ENCODE measurements at places on chromosomes 2 and 18.

GRCh38 chr2:44804406-44805265 lies 136.9 kb upstream of the SIX3 start:
- no peak overlapping the region for H3K4me3 ChIP-seq
- H3K27ac ChIP-seq = no peak overlapping the region
- no peak for DNase-seq
- peaks cover 7% of the 10 kb centered on the region for H3K4me1 ChIP-seq
- H3K27me3 ChIP-seq = peaks cover 44% of the 10 kb centered on the region

GRCh38 chr2:84999553-84999955 lies 28.6 kb downstream of the KCMF1 start:
- no peak overlapping the region for H3K27ac ChIP-seq
- H3K4me3 ChIP-seq = no peak overlapping the region
- H3K36me3 ChIP-seq = no peaks in the 10 kb centered on the region
- no peaks in the 10 kb centered on the region for H3K27me3 ChIP-seq
- peaks cover 55% of the 10 kb centered on the region for H3K4me1 ChIP-seq

DNA sequence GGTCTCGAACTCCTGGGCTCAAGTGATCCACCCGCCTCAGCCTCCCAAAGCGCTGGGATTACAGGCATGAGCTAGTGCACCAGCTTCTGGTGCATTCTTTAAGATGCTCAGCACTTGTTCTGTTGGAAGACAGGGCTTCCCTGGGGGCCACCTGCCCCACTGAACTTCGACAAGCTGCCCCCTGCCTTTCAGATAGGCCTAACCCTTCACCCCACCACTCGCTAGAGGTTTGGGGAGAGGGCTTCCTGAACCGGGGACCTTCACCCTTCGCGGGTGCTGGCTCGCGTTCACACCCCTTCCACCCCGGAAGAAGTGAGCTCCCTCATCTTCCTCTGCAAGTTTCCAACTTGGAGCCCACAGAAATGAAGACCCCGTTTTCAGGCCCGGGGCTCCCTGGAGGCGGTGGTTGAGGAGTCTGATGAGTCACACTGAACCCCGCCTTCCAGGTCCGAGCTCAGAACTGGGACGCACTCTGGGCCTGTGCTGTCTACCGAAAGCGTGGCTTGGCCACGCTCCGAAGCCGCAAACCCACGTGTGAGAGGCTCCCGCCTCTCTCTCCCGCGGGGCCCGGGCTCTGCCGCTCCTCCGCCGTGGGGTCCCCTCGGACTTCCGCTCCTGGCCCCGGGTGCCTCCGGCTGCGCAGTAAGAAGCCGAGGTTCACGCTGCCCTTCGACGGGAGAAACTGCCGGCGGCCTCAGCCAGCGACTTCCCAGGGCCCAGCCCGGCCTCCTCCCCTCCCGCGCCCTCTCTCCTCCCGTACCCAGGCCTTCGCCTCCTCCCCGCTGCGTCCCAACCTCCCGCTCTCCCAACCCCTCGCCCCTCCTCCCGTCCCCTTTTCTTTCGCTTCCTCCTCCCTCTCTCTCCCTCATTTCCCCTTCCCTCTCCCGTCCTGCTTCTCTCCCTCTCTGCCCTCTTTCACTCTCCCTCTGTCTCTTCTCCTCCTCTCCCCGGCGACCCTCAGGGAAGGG lies 47.5 kb upstream of the SP3 start:
- H3K27me3 ChIP-seq = peaks cover 3% of the 10 kb centered on the region
- no peak overlapping the region for H3K4me3 ChIP-seq
- no peaks in the 10 kb centered on the region for H3K36me3 ChIP-seq
- peaks cover 5% of the 10 kb centered on the region for H3K4me1 ChIP-seq
- DNase-seq = peak; percentile 27
- H3K27ac ChIP-seq = no peak overlapping the region

DNA sequence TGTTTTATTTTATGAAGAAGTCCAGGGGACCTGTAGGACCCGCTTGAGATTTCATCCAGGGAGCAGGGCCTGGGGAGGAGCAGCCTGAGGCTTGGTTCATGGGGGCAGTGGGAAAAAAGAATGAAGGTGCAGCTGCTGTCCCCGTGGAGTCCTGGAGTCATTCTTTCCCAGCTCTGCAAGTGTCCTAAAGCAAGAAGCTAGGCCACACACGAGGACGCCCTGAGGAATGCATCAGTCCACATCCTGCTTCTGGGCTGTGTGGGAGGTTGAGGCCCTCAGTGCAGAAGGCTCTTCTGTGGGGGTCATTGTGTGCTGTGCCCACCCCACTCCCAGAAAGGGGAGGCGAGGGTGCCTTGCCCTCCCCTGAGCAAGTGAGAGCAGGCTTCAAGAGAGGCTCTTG lies 179.9 kb upstream of the HS6ST1 start:
- no peaks in the 10 kb centered on the region for H3K4me1 ChIP-seq
- DNase-seq = no peak
- H3K4me3 ChIP-seq = no peak overlapping the region
- no peak overlapping the region for H3K27ac ChIP-seq
- no peaks in the 10 kb centered on the region for H3K36me3 ChIP-seq

DNA sequence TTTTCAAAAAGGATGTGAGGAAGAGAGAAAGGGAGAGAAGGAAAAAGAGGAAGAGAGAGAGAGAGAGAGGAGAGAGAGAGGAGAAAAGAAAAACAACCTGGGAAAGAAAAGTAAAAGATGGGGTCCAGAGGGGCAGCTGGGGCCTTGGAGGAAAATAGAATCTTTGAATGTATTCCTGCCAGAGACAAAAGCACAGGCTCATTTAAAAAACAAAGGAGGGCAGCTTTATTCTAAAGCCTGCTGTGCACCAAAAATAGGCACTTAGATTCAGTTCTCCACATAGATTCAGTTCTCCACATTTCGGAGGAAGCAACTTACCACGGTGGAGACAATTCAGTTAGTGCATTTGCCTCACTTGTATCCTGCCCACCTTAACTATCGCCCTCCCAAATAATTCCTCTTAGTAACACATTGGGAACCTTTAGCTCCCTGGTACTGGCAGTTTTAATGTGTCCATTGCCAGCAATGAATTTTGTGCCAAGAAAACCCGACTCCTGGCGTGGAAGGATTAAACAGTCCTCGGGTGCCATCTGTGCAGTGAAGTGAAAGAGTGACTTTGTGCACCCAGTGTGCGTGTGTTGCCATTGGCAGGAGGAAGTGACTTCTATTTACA lies 71.3 kb downstream of the DPP4 start:
- peaks cover 6% of the 10 kb centered on the region for H3K4me1 ChIP-seq
- no peak for DNase-seq
- H3K4me3 ChIP-seq = no peak overlapping the region
- no peaks in the 10 kb centered on the region for H3K27me3 ChIP-seq
- no peak overlapping the region for H3K27ac ChIP-seq

- H3K4me1 ChIP-seq = no peaks in the 10 kb centered on the region
- H3K4me3 ChIP-seq = no peak overlapping the region
- H3K27ac ChIP-seq = no peak overlapping the region
- no peaks in the 10 kb centered on the region for H3K36me3 ChIP-seq
- H3K27me3 ChIP-seq = no peaks in the 10 kb centered on the region
- no peak for DNase-seq
Observed at GRCh38 chr18:79857082-79857671, 59.4 kb downstream of the KCNG2 start.

GRCh38 chr2:109168716-109169115 lies 39.7 kb downstream of the SH3RF3 start:
- no peak overlapping the region for H3K27ac ChIP-seq
- no peaks in the 10 kb centered on the region for H3K4me1 ChIP-seq
- H3K36me3 ChIP-seq = no peaks in the 10 kb centered on the region
- no peaks in the 10 kb centered on the region for H3K27me3 ChIP-seq

DNA sequence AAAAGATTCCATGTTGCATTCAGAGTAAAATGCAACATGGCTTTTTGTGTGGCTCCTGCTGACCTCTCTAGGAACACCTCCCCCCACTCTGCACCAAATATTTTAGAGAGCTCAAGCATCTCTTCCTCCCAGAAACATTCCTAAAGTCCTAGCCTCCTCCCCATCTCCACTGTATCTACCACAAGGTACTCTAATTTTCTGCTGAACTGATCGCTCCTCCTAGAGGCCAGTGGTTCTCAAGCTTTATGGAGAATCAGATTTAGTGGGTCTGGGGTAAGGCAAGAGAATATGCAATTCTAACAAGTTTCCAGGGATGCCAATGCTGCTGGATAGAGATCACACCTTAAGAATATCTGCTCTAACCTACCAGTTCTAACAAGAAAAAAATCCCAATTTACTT lies 89.5 kb upstream of the HNRNPA3 start:
- H3K4me3 ChIP-seq = no peak overlapping the region
- no peaks in the 10 kb centered on the region for H3K36me3 ChIP-seq
- DNase-seq = no peak
- H3K27ac ChIP-seq = no peak overlapping the region

GRCh38 chr2:104859291-104859765 lies 5.4 kb downstream of the POU3F3 start:
- DNase-seq = no peak
- no peaks in the 10 kb centered on the region for H3K36me3 ChIP-seq
- peaks cover 9% of the 10 kb centered on the region for H3K4me1 ChIP-seq
- H3K4me3 ChIP-seq = no peak overlapping the region

DNA sequence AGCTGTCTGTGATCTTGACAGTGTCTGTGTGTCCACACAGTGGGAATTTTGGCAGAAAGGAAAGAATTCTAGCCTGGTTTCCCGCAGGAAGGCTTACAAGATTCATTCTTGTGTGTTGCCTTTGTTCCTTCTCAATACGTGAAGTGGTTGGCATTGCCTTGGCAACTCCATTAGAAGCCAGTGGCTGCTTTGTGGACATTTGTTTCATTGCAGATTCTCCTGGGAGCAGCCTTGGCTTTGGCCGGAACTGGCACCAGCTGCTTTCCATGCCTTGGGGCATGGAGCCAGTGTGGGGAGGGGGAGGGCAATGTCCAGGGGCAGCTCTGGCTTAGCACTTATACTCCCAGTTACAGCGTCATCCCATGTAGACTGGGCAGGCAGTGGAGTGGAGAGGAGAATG lies 39.4 kb downstream of the KIF5C start:
- no peaks in the 10 kb centered on the region for H3K27me3 ChIP-seq
- H3K27ac ChIP-seq = no peak overlapping the region
- no peak for DNase-seq
- H3K4me3 ChIP-seq = no peak overlapping the region
- no peaks in the 10 kb centered on the region for H3K4me1 ChIP-seq

GRCh38 chr2:67374481-67374880 lies 22.7 kb upstream of the ETAA1 start:
- no peaks in the 10 kb centered on the region for H3K36me3 ChIP-seq
- H3K4me1 ChIP-seq = no peaks in the 10 kb centered on the region

GRCh38 chr2:143730155-143730952 lies 601.1 kb downstream of the ARHGAP15 start:
- no peak overlapping the region for H3K4me3 ChIP-seq
- H3K27ac ChIP-seq = peak overlapping the region; percentile 2
- H3K27me3 ChIP-seq = no peaks in the 10 kb centered on the region
- H3K36me3 ChIP-seq = no peaks in the 10 kb centered on the region

DNA sequence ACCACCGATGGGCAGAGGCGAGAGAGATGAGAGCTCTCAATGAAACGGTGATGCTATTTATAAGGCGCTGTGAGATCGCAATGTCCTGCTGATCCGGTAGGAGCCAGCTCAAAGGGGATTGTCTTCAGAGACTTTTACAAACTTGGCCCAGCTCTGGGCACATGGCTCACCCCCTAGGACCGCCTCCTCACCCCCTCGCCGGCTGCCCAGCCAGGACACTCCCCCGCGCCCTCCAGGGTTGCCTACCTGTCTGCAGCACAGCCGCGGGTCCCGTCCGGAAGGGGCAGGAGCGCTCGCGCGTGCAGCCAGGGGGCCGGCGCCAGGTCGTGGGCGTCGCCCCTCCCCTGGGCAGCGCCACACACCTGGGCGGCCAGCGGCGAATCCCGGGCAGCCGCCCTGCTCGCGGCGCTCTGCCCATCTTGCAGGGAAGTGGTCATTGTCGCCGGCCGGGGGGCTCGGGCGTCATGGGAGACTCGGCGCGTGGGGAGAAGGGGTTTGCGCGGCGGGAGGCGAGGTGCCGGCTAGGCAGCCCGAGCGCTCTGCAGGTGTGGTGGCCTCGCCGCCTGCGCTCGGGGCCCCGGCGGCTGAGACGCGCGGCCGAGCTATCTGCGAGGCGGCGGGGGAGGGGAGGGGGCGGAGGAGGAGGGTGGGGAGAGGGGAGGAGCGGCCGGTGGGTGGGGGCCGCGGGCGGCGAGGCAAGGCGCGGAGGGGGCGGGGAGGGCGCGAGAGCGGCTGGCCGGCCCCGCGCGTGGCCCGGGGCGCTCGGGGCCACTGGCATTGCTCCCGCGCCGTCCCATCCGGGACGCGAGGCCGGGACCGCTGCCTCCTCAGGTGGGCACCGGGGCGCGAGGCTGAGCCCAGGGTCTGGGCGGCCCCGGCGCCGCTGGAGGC lies at the start of gene GRB14:
GRB14 (minus strand) TSS at position 610 of the 891 bp plus-strand sequence; CDS start at position 437, 173 bp downstream.
- H3K27me3 ChIP-seq = no peaks in the 10 kb centered on the region
- no peaks in the 10 kb centered on the region for H3K36me3 ChIP-seq
- no peaks in the 10 kb centered on the region for H3K4me1 ChIP-seq
- no peak within 1 kb of the TSS for H3K27ac ChIP-seq
- no peak within 1 kb of the TSS for H3K4me3 ChIP-seq
- no peak for DNase-seq

DNA sequence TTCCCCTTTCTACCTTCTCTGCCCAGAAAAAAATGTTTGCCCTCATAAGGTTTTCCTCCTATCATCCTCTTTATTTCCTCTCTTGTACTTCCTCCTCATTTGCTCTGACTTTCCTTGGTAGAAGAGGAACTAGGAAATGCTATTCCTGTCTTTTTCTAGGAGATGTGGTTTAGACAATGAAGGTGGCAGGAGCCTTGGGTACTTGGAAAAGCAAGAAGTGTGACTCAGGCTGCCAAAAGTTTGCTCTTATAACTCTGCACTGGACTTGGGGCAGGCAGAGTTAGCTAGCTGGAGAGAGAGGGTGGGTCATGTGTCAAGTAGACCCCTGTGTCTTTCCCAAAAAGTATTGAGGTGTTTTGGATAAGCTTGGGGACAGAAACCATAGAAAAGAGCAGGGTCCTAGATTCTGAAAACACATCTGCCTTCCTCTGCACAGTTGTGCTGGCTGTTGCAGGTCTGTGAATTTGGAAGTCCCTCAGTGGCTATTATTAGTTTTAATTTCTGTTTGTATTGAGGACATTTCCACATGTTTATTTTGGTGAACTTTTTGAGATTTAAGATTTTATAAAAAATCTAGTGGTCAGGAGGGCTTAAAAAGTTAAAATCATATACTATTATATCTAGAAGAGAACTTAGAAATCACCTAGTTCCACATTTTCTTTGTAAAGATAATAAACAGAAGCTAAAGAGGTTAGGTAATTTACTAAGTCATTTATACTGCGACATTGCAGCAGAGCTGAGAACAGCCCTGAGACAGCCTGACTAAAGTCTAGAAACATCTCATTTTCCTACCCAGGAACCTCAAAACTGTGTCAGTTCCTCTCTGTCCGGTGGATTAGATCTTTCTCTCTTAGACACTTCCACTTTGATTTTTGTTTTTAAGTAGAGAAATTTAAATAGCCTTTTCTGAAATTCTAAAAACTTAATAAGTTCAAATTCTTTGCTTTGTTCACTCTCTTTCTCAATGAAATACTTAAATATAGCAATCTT lies 16.0 kb downstream of the INSIG2 start:
- no peak overlapping the region for H3K4me3 ChIP-seq
- H3K27me3 ChIP-seq = no peaks in the 10 kb centered on the region
- DNase-seq = no peak
- H3K27ac ChIP-seq = no peak overlapping the region
- peaks cover 34% of the 10 kb centered on the region for H3K36me3 ChIP-seq

- no peak overlapping the region for H3K4me3 ChIP-seq
- no peaks in the 10 kb centered on the region for H3K4me1 ChIP-seq
- H3K36me3 ChIP-seq = no peaks in the 10 kb centered on the region
Observed at GRCh38 chr2:215404348-215405012, 31.4 kb downstream of the FN1 start.
